ENCODE measurements at places on chromosomes 2 and 18.
A peak's percentile ranks its signal among the peaks of the same experiment; 100 is the strongest.

- no peak for DNase-seq
Observed at GRCh38 chr2:73984922-73985307, 205 bp downstream of the TET3 start.

GRCh38 chr2:33145459-33145858, 198.7 kb downstream of the LTBP1 start:
- DNase-seq, result no peak

DNA sequence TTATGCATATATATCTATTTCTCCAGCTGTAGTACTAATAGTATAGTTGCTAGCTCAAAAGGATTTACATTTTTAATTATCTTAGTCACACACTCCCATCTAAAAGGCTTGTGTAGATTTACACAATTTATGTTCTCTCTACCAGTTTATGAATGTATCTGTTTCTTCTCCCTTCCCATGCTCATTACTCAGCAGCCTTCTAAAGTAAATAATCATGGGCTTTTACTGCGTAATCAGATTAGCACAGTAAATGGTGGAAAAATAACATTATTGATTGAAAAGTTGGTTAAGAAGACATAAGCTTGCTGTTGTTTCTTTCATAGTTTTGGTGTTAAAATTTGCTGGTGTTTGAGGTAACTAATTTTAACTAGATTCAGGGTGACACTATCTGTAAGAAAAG, 81.8 kb downstream of the PTPN4 start:
- no peak for DNase-seq

GRCh38 chr2:118554616-118555015, 292.8 kb downstream of the EN1 start:
- DNase-seq, result no peak

DNA sequence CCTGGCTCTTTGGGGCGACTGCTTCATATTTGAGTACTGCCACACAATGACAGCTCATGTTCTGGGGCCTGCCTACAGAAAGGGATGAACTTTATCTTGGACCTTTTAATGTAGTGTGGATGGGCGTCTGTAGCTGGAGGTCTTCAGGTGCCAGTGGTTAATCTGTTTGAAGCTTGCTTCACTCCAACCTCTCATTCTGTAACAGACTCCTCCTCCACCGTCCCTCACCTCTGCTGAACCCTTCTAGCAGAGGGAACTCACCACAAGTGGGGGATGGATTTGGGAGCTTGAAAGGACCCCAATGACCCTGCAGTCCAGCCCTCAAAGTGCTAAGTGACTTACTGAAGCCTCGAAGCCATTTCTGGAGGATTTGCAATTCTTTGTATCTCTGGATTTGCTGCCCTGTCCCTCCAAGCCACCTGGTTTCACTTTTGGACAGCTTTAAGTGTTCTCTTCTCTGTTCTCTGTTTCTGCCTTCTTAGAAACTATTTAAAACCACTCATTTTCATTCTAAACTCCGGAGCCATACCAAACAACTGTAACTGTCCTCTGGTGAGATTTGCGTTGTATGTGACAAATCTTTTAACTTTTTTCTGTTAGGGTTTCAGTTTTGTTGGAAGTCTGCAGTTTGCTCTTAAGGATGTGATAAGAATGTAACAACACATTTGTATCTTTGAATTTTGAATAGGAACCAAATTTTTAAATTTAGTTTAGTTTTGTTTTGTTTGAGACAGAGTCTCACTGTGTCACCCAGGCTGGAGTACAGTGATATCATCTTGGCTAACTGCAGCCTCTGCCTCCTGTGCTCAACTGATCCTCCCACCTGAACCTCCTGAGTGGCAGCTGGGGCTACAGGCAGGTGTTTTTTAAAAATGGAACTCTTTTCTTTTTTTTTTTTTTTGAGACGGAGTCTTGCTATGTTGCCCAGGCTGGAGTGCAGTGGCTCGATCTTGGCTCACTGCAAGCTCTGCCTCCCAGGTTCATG, 37.0 kb upstream of the CASP8 start:
- DNase-seq, result no peak

DNA sequence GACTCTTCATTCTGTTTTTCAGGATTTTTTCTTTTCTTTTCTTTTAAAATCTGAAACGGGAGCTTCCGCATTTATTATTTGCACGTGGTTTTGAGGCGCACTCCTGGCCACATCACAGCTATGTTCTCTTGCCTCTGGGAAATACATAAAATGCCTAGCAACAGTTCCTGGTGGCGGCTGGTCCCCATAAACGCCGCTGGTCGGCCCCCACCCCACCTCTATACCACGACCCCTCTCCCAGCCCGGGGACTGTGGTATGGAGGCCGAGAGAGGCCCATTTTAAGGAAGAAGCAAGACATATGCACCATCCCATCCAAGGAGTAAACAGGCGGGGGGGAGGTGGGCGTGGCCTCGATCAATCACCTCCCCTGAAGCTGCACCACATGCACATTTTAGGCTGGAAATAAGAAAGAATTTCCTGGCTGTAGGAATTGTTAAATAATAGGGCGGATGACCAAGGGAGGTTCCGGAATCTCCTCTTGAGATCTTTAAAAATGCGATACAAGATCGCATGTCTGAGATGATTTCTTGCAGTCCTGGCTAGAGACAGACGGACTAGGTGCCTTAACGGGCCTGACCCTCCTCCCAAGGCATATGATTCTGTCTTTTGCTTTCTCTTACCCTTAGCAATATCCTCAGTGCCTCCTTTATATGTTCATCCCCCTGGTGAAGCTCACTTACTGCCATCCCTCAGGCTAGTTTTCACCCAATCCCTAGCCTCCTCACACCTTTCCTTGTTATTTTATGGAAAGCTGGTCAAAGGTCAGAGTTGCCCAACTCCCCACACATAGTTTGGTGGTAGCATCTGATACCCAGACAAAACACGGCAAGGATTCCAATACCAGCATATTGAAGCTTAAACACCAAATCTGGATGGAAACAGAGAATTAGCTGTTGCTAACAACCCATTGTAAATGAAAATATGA, 82.4 kb downstream of the BCL2 start:
- peak; percentile 70 for DNase-seq

- no peak for DNase-seq
Observed at GRCh38 chr2:232133078-232133477, 171.6 kb downstream of the DIS3L2 start.

DNA sequence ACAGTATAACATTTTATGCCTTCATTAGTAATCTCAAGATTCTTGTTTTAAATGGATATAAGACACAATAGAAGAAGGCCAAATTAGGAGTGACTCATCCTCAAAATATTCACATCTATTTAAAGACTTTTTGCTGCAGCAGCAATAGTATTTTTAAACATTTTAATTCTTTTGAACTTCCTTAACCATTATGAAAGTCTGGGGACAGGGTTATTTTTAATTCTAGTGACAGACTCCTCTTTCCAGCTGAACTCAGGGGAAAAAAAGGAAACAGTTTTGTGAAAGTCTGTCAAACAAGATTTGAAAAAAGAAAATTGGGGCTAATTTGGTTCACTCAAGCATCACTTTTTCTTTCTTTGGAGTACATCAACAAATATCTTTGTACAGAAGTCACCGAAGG, 541.8 kb downstream of the NUP35 start:
- no peak for DNase-seq

GRCh38 chr18:22044474-22045220, 124.7 kb upstream of the GATA6 start:
- no peak for DNase-seq

DNA sequence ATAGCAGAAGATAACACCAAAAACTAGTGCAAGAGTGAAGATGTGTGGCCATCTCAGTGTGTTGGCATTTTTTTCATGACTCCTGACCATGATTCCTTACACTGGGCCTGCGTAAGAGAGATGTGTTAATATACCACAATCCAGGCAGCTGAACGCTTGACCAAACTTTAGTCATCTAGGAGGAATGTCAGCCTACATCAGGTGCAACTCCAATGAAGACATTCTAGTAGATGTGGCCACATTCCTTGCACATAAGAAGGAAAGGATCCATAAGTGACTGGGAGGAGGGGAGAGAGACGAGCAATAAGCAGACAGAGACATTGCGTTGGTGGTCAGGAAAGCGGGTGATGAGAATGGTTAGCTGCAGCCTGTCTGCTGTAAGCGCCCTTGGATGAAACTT, 42.6 kb downstream of the CYRIA start:
- peak; percentile 58 for DNase-seq

GRCh38 chr2:70941186-70941585, 5.5 kb downstream of the ATP6V1B1 start:
- DNase-seq, result no peak

GRCh38 chr2:64491426-64491825, 32.7 kb upstream of the AFTPH start:
- DNase-seq, result no peak

DNA sequence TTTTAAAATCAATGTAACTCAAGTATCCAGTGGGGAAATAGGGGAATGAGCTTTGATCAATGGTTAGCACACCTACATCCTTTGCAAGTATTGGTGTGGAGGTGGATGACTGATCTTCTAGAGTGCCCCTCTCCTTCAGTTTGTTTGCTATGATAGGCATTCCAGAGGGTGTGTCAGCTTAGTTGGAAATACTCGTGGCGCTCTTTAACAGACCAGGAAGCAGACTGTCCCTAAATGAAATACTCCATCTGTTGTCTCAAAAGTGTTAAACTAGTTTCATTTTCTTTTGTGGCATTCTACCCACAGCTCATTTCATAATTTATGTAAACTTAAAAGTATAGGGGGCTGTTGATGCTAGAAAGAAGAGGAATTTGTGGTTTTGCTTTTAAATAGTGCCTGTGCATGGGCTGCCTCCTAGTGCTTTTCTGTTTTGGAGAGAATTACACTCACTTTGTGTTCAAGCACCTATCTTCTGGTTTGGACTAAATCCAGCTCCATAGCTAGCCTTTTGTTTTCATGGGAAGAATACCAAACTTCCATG, 66.2 kb downstream of the STAT1 start:
- peak; percentile 4 for DNase-seq

DNA sequence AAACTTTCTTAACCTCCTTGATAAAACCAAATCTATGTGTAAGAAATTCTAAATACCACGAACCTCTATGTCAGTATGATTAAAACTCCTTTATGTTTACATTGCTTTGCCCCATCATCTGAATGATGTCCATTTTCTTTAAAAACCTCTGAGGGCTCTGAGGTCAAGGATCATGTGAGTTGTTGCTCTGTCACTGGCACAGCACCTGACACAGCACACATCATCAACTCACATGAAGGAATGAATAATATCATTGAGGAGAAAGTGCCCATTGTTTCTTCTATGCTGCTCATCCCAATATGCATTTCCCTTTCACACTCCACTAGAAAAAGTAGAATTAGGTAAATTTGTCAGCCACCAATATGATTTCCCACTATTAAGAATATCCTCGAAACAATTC, 1178.7 kb upstream of the NRXN1 start:
- no peak for DNase-seq

- no peak for DNase-seq
Observed at GRCh38 chr2:147810883-147811765, 33.7 kb upstream of the ACVR2A start.

DNA sequence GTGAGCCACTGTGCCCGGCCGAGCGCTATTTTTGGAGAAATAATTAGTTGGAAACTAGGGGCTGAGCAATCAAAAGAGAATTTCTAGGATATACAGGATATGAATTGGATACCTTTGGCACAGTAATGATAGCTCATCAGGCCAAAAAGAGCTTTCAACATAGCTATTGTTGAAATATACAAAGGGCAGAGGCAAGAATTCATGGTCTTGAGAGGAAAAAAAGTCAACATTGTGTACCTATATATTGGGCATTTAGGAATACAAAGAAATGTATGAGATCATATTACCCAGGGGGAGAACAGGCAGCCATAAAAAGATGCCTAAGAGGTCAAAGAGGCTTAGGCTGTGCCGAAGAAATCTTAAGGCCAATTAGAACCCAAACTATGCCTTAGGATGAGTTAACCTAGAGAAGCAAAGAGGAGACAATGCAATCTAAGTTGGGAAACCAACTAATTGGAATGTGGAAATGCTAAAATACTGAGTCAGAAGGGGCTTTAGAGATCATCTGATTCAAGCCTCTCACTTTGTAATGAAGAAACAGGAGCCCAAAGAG, 99.0 kb downstream of the RBBP8 start:
- no peak for DNase-seq

GRCh38 chr2:555164-555922, 121.9 kb downstream of the TMEM18 start:
- no peak for DNase-seq

- DNase-seq, result no peak
Observed at GRCh38 chr2:134341476-134341875, 87.6 kb downstream of the MGAT5 start.

- no peak for DNase-seq
Observed at GRCh38 chr2:127638361-127639110, 7.4 kb upstream of the GPR17 start.

- DNase-seq, result peak; percentile 78
Observed at GRCh38 chr2:42809819-42810120, 17.4 kb upstream of the HAAO start.

DNA sequence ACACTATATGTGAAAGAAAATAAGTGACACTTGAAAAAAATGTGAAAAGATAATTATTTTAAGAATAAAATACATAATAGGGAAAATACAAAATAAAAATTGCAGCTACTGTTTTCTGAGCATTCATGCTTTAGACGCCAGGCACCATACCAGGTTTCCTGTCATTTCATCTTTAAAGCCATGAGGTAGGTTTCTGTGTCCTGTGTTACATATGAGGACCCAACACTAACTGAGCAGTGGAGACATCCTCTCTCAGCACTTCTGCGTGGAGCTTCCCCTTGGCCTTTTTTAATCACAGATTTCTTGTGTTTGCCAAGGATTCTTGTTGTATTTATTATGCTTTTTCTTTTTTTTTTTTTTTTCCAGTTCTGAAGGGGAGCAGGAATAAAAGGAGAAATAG, 117.3 kb downstream of the FAM117B start:
- DNase-seq, result no peak

GRCh38 chr2:67997903-67998302, 64.9 kb downstream of the C1D start:
- no peak for DNase-seq

- no peak for DNase-seq
Observed at GRCh38 chr2:30165617-30166016, 18.8 kb downstream of the YPEL5 start.

GRCh38 chr18:3321133-3321812, 59.3 kb downstream of the MYL12B start:
- DNase-seq, result peak; percentile 11

DNA sequence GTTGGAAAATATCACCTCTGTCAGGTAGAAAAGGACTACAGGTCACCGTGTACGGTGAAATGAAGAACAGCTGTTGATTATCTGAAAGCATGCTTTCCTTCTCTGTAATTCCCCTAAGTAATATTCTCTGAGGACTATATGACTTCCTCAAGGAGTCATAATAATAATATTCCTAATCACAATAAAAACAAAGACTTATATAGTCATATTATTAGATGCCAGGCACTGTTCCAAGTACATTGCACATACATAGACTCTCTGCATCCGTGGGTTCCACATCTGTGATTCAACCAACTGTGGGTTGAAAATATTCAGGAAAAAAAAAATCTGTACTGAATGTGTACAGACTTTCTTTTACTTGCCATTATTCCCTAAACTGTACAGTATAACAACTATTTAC, 512.4 kb upstream of the ID2 start:
- DNase-seq, result no peak

- no peak for DNase-seq
Observed at GRCh38 chr2:103402944-103403343, 641.1 kb downstream of the TMEM182 start.

GRCh38 chr2:121944072-121944831, 188.8 kb downstream of the TSN start:
- peak; percentile 63 for DNase-seq

All from CD14-positive monocyte (primary cell).